ENCODE measurements at places on chromosomes 4 and X.

DNA sequence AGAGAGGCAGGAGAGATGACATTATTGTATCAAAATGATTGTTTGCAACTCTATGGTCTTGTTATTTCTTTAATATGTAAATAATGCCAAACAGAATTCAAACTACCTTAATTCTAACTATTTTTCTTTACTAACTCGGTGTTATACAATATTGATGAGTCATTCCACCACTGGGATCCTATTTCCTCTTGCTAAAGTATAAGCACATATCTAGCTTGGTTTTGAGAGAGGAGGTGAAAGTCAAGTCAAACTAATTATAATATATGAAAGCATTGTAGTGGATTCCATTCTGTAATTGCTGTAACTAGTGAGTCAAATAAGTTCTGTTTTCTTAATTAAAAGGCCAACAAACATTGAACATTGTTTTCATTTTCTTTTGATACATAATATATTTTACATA, 837.6 kb downstream of the PDHA2 start:
- no peak for DNase-seq

GRCh38 chrX:140467211-140467610, 37.7 kb downstream of the SOX3 start:
- no peak for DNase-seq

GRCh38 chr4:182231080-182231479, 12.1 kb upstream of the TENM3 start:
- no peak for DNase-seq

GRCh38 chrX:39954851-39955250, 142.9 kb downstream of the BCOR start:
- no peak for DNase-seq

- DNase-seq, result no peak
Observed at GRCh38 chrX:16643176-16643575, 6.8 kb upstream of the S100G start.

GRCh38 chr4:41791557-41791956, 43.0 kb upstream of the PHOX2B start:
- no peak for DNase-seq

GRCh38 chrX:13212191-13212651, 107.6 kb downstream of the ATXN3L start:
- DNase-seq, result no peak

GRCh38 chrX:10223276-10223675, 66.5 kb downstream of the CLCN4 start:
- DNase-seq, result peak; percentile 27

Measured in BE2C (cell line).